ENCODE measurements at places on chromosomes 13 and 19.
A peak's percentile ranks its signal among the peaks of the same experiment; 100 is the strongest.

DNA sequence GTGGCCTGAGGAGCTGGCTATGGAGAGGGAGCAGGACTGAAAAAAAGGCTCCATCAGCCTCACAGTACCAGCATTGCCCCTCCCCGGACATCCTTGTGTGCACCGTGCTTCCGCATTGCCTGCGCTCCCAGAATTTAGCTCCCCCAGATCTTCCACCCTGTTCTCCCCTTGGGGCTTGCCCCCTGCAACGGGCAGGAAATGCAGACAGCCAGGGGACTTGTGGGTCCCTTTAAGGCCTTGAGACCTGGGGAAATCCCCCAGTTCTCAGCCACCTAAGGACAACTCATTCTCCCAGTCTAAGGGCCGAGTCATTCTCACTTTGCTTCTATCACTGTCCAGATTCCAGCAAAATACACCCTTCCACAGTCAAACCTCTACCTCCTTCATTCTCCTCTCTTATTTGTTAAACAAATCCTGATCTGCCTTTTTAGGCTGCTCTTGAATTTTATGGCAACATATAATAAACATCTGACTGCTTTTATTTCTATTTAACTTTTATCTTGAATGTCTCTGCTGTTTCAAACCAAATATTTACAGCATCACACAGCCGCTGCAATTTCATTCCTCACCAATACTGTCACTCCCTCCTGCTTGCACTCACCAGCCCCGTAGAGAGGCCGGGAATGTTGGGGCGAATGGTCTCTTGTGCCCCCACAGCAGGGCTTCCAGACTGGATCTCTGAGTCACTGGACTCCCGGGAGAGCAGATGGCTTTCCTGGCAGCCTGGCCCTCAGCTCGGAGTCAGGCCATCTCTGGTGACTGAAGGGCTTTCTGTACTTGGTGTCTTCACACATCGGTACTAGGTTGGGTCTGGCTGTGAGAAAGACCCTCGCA lies 221.9 kb downstream of the TSHZ3 start:
- no peak for DNase-seq

DNA sequence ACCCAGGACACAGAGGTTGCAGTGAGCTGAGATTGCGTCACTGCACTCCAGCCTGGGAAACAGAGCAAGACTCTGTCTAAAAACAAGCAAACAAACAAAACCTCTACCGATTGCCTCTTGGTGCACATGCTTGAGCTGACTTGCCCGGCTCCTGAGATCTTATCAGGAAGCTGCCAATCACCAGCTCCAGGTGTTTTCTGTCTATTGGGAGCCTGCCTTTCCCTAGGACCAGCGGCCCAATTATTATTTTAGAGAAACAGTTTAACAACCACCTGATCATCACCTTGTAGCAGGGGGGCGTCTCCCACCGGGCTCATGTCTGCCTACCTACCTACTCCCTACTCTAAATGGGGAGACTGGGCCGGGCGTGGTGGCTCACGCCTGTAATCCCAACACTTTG lies 10.8 kb downstream of the CLEC4M start:
- DNase-seq: no peak

- no peak for DNase-seq
Observed at GRCh38 chr19:16506961-16507360, 10.8 kb downstream of the C19orf44 start.

- DNase-seq: no peak
Observed at GRCh38 chr19:44575116-44575700, 38.2 kb upstream of the IGSF23 start.

DNA sequence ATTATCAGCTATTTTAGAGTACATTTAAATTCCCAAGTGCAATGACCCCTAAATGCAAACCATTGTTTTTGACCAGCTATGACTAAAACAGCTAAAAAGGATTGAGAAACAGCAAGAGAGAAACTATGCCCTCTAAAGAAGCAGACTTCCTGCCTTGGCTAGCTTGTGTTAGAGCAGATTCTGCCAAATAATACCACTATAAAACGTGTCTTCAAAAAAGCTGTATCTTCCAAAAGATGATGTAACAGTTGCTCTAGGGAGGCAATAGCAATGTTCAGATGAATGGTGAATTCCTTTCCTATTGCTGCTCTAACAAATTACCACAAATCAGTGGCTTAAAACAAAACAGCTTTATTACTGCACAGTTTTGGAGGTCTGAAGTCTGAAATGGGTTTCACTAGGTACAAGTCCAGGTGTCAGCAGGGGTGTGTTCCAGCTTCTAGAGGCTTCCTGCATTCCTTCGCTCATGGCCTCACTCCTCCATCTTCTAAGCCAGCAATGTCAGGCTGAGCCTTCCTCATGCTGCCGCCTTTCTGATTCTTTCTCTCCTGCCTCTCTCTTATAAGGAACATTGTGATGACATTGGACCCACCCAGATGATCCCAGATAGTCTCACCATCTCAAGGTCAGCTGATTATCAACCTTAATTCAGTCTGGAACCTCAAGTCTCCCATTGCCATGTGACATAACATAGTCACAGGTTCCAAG lies 84.5 kb downstream of the LRRC63 start:
- DNase-seq: no peak

DNA sequence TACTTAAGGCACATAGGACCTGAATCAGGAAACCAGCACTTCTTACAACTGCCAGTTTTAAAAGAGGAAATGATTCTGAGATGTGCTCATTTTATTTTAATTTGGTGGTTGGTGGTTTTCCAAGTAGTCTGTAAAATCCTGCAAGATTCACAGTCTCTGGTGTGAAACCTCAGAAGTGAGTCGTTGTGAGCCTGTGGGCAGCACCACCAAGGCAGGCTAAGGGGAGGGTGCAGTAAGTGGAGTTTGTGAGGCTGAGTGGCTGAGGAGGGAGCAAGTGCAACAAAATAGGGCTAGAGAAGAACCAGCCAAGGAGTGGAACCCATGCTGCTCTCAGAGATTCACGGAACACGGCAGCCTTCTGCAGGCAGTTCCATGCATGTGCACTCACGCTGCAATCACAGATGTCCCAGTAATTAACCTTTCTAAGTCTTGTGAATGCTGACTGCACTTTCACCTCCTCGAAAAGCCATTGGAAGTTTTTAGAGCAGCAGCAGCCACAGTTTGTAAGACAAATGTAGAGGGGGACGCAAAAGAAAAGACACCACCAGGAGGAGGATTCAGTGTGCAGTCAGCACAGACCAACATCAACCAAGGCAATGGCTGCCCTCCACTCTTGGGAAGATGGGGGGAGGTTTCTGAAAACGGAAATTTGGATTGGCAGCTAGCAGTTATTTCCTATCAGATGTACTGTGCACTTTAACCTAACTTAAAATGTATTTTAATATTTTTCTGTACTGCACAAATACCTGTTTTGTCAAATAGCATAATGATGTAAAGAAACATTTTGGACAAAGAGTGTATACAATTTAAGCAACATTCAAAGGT lies 44.9 kb downstream of the ESD start:
- peak; percentile 1 for DNase-seq

GRCh38 chr13:48403913-48404312 lies 9.0 kb downstream of the LPAR6 start:
- DNase-seq: no peak

DNA sequence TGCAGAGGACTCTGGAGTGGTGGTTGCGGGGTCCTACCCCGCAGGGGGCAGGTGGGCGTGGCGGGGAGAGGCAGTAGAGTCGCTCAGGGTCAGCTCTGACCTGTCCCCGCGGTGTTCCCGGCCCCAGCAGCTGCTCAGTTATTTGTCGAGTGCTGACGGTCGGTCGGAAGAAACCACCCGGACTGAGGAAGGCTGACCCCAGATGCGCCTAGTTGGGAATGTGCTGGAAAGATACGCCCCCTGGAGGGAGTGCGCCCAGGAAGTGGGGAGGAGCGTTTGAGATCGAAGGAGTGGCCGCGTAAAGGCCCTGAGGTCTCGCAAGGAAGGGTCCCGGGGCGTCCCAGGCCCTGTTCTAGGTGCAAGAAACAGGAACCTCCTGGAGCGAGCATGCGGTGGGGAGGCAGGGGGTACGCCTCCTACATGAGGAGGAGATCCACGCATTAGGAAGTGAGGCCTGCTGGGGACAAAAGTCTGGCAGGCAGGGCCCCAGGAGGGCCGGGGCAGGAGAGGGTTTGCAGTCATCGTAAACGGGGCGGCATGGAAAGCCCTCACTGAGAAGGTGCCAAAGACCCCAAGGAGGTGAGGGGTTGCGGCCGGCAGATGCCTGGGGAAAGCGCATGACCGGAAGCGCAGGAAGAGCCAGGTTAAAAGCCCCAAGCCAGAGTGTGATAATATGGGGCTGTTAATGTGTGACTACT lies 9.2 kb downstream of the CCDC8 start:
- no peak for DNase-seq

DNA sequence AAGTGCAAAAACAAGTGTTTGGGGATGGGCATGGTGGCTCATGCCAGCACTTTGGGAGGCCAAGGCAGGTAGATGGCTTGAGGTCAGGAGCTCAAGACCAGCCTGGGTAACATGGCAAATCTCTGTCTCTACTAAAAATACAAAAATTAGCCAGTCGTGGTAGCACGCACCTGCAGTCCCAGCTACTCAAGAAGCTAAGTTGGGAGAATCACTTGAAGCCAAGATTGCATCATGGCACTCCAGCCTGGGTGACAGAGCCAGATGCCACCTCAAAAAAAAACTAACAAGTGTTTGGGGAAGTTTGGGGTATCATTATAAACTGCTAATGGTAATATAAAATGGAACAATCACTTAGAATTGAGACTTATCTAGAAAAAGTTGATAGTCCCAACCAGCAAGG lies 24.6 kb downstream of the XPO4 start:
- DNase-seq: no peak

- DNase-seq: no peak
Observed at GRCh38 chr13:75482070-75482819, at the start of gene TBC1D4. Gene TBC1D4 (minus strand): TSS chr13:75482169. CDS start chr13:75481767, 402 bp downstream.

GRCh38 chr13:28865951-28866350 lies 45.8 kb downstream of the MTUS2 start:
- DNase-seq: no peak

DNA sequence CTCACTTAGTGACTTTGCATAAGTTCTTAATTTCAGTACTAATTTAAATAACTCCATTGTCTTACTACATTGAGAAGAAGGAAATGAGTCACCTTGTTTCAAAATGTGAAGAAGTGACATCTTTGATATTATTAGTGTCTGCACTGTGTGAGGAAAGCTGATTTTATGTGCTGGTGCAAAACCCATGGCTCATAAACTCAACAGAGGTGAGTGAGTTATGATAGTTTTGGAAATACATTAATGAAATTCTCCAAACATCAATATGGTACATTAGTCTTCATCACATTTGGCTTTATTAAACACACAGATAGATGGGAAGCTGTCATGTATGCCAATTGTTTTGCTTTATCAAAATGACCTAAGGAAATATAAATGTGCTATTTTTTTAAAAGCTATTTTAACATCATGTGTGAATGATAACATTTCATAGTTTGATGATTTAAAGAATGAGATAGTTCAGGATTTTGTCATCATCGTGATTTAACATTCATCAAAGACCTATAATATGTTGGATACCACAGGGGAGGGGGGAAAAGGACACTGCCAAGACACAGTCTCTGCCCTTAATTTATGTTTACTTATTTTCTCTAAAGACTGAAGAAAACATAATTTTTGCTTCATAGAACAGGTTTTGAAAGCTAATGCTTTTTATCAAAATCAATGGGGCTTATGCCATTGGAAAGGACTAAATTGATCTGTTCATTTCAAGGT lies 902.3 kb upstream of the SLITRK1 start:
- no peak for DNase-seq

GRCh38 chr19:43725468-43725867 lies 9.6 kb downstream of the IRGC start:
- no peak for DNase-seq

- DNase-seq: no peak
Observed at GRCh38 chr13:49527123-49527522, 31.4 kb downstream of the PHF11 start.

Measured in T-helper 22 cell (primary cell).